SK-N-MC (cell line): ENCODE measurements at places on chromosomes 2 and 18.

DNA sequence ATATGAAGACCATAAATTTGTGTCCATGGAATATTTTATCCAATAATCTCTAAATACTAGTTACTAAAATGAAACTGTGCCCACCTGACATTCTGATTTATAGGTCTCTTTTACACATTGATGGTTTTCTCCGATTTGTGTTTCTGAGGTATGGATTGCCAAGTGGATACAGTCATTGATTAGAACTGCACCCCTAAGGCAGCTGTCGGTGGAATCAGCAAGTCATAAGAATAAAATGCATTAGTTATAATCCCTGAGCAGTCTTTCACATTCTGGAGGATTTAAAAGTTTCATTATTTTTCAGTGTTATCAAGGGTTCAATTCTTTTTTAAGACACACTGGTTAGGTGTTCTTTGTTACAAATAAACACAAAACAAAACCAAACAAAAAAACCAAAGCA lies 6.0 kb downstream of the CAVIN2 start:
- no peak for DNase-seq

GRCh38 chr18:463827-464541 lies 36.5 kb downstream of the COLEC12 start:
- no peak for DNase-seq

- DNase-seq = no peak
These were observed at the start of gene ARL4C for GRCh38 chr2:234496835-234497593. Gene ARL4C (minus strand): TSS chr2:234497081. CDS start chr2:234496586, 495 bp downstream.

GRCh38 chr2:200929334-200930249 lies 33.9 kb downstream of the ORC2 start:
- no peak for DNase-seq

DNA sequence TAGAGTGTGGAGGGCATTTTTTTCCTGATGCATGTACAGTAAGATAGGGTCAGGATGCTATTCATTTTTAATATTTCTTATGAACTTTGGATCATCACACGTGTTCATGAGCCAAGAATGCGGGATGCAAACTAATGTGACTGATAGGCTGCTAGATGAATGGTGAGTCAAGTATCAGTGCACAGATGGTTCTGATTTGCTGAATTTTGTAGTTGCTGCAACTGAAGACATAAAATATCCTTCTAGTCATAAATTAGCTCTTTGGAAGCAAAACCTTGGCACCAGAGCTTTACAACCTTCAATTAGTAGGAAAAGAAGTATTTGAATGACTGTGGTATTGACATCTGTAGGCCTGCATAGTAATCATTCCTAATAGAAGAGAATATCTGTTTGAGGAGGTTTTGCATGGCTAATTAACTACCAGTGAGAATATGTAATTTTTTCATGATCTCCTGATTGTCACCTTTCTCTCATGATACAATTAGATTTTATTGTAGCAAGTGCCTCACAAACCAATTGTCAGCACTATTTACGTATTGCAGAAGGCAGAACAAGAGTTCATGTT lies 94.0 kb downstream of the VRK2 start:
- no peak for DNase-seq

DNA sequence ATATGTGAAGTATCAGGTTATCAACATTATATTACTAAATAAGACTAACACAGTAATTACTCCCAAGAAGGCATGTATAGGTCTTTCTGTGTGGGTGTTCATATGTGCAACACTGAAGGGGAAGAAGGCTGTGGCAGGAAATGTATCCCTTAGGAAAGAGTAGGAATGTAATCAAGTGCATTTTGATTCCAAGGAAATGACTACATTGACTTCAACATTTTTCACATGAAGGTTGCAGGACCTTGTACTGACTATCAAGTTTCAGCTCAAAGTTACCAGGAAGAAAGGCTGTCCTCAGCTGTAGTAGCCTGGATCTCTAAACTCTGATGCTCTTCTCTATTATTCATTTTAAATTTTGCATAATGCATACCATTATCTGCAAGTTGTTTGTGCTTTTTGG lies 680.8 kb downstream of the NYAP2 start:
- DNase-seq = no peak

DNA sequence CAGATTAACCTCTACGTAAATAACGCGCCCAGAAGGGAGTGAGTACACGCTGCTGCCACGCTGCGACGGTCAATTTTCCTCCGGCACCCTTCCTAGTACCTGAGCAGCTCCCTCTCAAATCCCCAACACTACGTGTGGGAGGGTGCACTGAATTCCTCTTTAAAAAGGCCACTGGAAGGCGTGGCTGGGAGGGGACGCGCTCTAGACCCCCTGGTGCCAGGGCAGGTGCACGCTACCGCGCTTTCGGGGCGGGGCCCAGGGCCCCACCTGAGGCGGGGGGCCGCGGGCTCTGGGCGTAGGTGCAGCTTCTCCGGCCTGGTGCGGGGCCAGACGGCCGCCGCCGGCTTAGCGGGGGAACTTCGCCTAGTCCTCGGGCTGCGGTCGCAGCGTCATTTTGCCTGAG lies 668 bp upstream of the ANKRD12 start:
- no peak for DNase-seq

- DNase-seq = no peak
These were observed 12.4 kb upstream of the CHCHD5 start for GRCh38 chr2:112572005-112572404.

DNA sequence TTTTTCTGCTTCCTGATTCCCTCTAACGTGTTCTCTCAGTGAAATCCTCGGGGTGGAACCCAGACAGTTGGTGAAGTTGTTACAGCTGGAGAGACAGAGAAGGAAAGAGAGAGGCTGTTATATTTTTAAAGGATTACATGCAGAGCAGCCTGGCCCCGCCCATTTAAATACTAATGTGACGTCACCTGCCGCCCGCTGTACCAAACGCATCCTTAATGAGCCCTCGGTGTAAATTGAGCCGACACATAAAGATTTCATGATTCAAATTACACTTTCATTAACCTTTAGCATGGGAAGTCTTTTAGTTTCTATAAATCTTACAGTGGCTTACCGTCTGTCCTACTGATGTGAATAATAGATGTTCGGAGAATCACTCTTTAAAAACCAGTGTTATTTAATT lies 164.0 kb upstream of the SIX3 start:
- no peak for DNase-seq

- DNase-seq = no peak
These were observed 1082.3 kb upstream of the TMEFF2 start for GRCh38 chr2:193276988-193277387.

- DNase-seq = no peak
These were observed 343.0 kb downstream of the NYAP2 start for GRCh38 chr2:225742487-225742886.

DNA sequence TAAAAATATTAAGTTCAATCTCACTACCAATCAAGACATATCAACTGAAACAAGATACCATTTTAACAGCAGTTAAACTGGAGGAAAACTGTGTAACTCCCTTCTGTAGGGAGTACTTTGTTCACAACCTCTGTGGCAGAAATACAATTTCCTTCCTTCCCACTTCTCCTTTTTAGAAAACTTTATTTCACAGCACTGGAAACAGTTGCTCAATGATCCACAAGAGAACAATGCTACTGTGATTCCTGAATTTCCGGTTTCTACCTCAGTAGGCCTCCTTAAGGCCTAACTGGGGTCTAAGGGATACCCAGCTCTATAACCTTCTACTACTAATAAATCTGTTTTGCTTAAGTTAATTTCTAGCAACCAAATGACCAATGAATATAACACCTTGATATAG lies 14.1 kb downstream of the TLK1 start:
- DNase-seq = no peak

DNA sequence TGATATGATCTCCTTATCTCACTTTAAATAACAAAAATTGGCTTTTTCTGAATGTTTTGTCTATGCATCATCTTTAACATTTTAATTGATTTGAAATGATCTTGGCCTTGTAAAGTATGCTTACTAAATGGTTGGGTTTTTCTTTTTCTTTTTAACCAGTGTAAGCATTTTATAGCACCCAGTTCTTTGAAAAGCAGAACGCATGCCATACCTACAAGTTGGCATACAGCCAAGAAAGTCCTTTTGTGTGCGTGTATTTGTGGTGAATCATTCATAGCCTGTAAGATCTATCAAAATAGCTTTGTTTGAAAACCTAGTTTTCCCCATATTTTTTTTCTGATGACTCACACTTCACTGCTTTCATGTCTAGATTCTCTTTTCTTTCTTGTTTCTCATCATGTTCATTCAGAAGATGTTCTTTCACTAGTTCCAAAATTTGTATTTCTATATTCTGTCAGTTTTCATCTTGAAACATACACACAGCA lies 4.1 kb upstream of the VRK2 start:
- peak; percentile 14 for DNase-seq

DNA sequence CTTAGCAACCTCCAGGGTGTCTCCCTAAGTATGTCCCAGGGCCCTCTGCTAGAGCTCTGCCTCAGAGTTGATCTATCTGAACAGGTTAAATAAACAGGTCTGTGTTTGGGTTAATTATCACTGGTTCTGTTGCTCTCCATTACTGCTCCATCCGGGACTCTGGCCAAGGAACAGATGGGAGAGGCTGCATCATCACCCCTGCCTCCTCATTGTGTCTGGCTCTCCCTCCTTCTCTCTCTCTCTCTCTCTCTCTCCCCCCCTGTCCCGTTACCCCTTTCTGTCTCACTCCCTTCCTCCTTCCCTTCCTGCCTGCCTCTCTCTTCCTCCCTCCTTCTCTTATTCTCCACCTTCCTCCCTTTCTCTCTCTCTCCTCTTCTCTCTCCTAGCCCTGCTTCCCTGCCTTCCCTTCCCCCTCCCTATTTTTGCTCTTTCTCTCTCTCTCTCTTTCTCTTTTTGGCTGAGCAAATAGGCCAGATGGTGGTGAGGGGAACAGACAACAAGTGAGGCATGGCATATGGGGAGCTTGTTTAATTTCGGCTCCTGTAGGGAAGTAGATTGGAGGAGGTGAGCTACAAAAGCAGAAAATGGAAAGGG lies 62.1 kb downstream of the SETBP1 start:
- DNase-seq = no peak

DNA sequence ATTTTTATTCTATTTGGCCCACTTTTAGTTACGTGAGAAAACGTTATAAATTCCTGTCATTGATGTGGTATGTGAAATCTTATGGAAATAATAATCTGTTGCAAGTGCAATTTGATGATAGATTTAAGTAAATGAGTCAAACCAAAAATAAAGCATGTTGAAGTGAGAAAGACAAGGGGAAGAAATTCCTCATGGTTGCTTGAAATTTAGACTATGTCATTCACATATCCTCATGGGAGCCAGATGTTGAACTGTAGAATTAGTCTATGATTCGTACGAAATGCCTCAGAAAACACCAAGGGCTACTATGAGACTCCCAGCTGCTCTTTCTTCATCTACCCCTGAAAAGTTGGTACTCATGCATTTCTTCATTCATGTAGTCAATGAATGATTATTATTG lies 55.7 kb downstream of the KLHL14 start:
- DNase-seq = no peak

GRCh38 chr2:184890311-184890710 lies 292.0 kb downstream of the ZNF804A start:
- no peak for DNase-seq

GRCh38 chr18:79784071-79784913 lies 13.4 kb upstream of the KCNG2 start:
- no peak for DNase-seq

DNA sequence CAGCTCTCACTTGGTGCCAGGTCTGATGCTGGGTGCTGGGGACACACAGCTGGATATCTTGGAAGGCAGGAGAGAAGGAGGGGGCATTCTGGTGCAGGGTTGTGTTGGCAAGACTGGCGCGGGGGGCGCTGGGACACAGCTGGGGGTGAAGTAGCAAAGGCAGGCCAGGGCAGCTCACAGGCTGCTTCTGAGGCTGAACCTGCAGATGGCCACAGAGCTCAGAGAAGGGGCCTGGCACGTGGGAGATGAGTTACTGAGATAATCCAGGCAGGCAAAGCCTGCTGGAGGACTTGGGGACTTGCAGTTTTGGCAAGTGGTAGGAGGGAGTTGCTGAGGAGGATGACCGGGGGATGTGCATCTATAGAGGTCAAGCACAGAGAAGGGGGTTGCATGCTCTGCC lies 16.2 kb upstream of the DGKD start:
- DNase-seq = no peak

- no peak for DNase-seq
These were observed 55.6 kb downstream of the MTCL1 start for GRCh38 chr18:8760984-8761383.
